GM12892 (cell line): ENCODE measurements at places on chromosomes 13 and 19.

- no peak for DNase-seq
Observed at GRCh38 chr13:98242403-98242802, 65.3 kb upstream of the RNF113B start.

DNA sequence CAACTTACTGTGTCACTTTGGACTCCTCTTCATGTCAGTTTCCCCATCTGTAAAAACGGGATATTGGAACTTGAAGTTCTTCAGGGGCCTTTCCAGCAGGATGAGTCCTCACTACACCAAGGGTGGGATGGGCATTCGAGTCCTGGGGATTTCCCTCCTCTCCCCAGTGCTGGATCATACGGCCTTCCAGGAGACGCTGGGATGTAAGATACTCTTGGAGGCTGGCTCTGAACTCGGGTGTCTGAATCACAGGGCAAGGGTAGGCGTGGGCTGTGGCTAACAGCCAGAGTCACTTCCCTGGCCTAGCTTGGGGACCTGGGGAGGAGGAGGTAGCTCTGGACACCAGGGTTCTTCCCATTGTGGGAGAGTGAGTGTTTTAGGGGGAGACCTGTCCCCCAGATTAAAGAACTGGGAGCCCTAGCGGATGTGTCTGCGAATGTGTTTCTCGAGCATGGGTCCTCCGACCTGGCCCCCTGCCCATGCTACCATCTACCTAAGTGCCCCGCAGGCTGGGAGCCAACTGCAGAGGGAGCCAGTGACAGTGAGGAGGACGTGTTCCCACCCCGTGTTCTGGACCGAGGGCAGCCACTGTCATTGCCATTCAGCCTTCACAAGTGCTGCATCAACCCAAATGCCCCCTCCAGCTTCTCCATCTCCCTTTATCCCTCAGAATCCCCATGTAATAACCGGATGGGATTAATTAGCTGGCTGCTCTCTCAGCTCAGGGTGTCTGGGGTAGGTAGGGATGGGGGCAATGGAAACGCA lies 2.4 kb upstream of the CYTH2 start:
- DNase-seq: no peak

- DNase-seq: no peak
Observed at GRCh38 chr19:58364146-58364545, 1.6 kb upstream of the ZNF497 start.

DNA sequence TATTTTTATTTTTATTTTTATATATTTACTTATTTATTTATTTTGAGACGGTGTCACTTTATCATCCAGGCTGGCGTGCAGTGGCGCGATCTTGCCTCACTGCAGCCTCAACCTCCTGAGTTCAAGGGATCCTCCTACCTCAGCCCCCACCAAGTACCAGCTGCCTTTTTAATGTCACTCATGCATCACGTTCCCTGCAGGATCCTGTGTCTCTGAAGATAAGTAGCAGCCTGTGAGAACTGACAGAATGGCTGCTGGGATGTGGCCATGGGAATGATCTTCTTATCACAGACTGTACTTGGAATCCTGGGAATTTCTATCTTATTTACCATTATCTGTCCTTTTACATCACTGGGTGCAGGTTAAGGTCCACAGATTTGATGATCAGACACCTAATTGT lies 9.2 kb upstream of the ZNF761 start:
- no peak for DNase-seq

DNA sequence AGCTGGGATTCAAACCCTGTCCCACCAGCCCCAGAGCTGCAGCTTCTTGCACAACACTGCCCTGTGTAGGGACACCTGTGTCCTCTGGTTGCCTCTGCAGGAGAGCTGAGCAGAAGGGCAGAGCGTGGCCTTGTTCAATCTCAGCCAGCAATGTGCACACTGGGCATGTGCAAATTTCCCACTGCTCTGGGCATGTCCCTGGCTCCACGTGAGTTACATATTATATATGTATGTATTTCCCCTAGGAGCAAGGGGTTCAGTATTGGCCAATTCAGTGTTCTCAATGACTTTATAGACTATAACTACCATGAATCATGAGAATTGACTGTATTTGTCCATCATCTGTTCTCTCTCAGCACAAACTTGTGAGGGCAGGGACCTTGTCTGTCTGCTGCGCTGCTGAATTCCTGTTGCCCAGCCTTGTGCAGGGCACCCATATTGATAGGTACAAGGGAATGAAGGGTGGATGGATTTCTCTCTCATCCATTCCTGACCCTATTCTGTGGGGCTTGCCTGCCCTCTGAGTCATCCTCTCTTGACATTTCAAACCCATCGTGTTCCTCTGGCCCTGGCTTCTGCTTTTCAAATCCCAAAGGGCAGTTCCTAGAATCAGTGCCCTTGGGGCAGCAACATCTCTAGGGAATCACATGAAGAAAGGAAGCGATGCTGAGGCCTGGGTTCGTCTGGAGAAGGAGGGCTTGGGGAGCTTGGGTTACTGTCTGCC lies 69.7 kb downstream of the ERICH6B start:
- no peak for DNase-seq

- DNase-seq: no peak
Observed at GRCh38 chr19:48784527-48784926, 26.3 kb downstream of the BCAT2 start.

DNA sequence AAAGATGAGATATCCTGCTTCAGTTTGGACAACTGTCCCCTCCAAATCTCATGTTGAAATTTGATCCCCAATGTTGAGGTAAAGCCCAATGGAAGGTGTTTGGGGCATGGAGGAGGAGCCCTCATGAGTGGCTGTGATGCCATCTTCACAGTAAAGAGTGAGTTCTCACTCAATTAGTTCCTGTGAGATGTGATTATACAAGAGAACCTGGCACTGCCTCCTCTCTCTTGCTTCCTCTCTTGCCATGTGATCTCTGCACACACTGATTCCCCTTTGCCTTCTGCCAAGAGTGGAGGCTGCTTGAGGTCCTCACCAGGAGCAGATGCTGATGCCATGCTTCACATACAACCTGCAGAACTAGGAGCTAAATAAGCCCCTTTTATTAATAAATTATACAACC lies 86.9 kb downstream of the HSPH1 start:
- no peak for DNase-seq

- DNase-seq: peak; percentile 82
Observed at GRCh38 chr19:14689598-14690503, at the start of gene ZNF333. TSS of gene ZNF333 (plus strand) at chr19:14690048. CDS start at chr19:14693492, 3,444 bp downstream.
